Osteoblast (primary cell): ENCODE measurements at places on chromosomes 16 and 17.

- DNase-seq, result no peak
Measured at GRCh38 chr16:74716355-74716754, 15.7 kb upstream of the MLKL start.

GRCh38 chr16:86576591-86577313, 1.6 kb upstream of the FOXL1 start:
- DNase-seq, result peak; percentile 60

DNA sequence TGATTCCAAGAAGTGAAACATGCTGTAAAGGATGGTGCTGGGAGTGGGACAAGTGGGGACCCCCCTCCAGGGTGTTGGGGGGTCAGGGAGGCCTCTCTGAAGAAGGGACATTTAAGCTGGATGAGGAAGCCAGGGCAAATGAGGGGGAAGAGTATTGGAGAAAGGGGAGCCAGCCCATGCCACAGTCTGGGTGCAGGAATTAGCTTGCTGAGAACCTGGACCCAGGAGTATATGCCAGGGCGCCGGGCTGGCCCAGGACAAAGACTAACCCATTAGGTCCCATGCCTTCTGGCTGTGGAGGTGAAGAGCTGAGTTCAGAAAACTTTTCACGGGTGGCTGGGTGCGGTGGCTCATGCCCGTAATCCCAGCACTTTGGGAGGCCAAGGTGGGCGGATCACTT, 45.6 kb upstream of the PIK3R6 start:
- DNase-seq, result no peak

DNA sequence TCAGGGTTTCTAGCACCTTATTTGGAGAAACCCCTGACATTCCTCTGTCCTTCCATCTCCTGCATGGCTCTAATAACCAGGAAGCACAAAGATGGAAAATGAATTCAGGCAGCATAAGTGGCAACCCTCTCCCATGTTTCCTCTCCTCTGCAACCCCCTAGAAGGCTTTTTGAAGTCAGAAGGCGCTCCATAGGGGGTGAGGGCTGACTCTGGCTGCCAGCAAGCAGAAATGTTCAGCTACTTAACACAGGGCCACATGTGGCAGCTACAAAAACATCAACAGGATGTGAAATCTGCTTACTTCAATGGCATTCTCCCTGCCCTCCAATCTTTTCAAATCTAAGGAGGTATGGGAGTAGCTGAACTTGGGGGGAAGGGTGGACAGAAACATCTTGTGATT, 55.2 kb upstream of the IRX5 start:
- DNase-seq, result no peak
